ENCODE measurements at places on chromosomes 5 and 9.

- DNase-seq: no peak
Observed at GRCh38 chr5:173697931-173698579, 81.6 kb upstream of the BOD1 start.

DNA sequence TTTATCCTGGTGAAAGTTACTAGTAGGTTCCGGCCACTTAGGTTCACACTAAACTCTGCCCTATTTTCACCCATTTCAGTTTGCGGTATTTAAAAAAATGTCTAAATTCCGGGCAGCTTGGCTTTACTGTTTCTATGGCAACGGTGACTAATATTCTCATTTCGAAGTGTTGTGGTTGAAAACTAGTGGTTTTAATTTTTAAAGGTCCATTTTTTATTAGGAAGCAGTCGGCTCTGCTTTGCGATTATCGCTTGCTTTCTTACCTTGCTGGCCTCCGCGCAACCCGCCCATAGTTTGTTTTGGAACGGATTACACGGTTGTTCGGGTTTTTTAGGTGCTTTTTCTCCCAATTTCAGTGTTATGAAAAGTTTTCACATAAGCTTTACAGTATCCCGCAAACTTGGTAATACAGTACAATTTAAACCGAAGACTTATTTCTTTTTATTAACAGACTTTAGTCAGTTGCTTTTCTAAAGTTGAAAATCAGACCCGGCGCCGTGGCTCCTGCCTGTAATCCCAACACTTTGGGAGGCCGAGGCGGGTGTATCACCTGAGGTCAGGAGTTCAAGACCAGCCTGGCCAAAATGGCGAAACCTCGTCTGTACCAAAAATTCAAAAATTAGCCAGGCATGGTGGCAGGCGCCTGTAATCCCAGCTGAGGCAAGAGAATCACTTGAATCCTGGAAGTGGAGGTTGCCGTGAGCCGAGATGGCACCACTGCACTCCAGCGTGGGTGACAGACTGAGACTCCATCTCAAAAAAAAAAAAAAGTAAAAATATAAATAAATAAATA lies 1.6 kb downstream of the KDM4C start:
- no peak for DNase-seq

GRCh38 chr5:59390074-59390659 lies 503.4 kb downstream of the PDE4D start:
- no peak for DNase-seq

DNA sequence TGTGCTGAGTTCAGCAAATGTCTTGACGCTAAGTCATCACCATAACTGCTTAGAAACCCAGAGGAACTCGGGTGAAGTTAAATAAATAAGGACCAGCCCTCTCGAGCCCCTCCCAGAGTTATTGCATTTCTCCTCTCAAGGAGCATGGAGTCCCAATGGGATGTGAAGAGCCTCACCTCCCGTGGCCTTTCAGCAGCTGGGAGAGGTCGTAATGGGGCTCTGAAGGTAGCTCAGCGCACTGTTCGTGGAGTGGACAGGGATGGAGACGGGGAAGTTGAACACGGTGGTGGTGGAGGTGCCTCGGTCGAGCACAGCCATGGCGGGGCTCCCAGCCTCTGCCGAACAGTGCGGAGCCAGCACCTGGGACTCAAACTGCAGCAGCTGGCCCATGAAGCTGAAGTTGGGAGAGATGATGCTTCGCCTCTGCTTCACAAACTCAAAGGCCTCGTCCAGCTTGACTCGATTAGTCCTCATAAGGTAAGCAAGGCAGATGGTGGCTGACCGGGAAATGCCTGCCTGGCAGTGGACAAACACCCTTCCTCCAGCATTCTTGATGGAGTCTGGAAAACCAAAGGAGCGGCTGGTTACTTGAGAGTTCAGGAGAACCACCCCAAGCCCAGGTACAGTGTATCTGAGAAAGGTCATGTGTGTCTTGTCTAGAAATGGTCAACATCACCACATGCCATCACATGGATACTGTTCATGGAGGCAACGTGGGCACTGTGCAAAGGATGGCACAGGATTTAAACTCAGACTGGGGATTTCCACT lies 2.2 kb downstream of the DUSP1 start:
- DNase-seq: no peak

- no peak for DNase-seq
Observed at GRCh38 chr9:130780865-130781504, 54.1 kb upstream of the ABL1 start.
